ENCODE measurements at places on chromosomes 13 and 19.

DNA sequence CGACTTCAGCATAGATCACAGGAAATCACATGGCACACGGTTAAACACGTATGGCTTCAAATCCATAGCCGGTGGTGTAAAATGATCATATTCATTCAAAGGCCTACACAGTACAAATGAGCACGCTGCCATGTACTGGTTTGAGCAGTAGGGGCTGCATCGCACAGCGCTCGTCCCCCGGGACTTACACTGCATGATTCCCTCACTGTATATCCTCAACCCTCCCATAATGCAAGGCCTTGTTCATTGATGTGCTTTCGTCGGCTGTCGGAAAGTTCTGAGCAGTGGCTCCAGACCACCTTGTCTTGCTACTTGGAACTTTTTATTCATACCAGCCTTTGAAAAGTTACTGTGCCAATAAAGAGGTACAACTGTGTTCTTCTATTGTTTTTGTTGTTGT lies 578.2 kb downstream of the MYO16 start:
- no peak for DNase-seq

DNA sequence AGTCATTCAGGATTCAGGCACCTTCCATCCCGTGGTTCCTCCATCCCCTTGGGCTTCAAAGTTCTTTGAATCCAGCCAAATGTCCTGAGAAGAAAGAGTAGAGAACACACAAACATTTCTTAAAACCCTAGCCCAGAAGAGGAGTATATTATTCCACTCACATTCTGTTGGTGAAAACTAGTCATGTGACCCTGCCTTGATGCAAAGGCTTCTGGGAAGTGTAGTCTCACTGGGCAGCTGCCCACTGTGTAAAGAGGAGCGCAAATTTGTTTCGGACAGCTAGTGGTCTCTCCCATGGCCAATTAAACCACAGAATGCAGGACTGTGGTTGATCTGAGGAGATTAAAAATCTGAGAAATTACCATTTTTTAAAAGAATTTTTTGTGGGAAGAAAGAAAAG lies 304.4 kb downstream of the SUCLA2 start:
- DNase-seq: no peak

DNA sequence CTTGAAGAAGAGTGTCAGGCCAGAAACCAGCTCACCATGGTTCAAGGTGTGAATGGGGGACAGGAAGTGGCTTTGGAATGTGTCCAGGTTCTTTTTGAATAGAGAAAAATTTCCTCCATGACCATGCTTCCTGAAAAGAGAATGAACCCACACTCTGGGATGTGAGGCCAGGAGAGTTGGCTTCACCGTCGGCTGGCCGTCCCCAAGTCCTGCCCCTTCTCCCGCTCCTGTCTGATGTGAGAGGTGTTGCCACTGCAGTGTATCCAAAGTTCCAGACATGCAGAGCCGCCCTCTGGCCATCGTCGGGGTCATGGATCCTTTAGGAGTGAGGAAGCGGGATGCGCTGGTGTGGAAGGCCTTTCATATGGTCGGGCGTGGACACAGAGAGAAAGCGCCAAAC lies 101.2 kb downstream of the COL4A2 start:
- DNase-seq: peak; percentile 30

- no peak for DNase-seq
Measured at GRCh38 chr13:87798536-87798935, 127.4 kb downstream of the SLITRK5 start.

DNA sequence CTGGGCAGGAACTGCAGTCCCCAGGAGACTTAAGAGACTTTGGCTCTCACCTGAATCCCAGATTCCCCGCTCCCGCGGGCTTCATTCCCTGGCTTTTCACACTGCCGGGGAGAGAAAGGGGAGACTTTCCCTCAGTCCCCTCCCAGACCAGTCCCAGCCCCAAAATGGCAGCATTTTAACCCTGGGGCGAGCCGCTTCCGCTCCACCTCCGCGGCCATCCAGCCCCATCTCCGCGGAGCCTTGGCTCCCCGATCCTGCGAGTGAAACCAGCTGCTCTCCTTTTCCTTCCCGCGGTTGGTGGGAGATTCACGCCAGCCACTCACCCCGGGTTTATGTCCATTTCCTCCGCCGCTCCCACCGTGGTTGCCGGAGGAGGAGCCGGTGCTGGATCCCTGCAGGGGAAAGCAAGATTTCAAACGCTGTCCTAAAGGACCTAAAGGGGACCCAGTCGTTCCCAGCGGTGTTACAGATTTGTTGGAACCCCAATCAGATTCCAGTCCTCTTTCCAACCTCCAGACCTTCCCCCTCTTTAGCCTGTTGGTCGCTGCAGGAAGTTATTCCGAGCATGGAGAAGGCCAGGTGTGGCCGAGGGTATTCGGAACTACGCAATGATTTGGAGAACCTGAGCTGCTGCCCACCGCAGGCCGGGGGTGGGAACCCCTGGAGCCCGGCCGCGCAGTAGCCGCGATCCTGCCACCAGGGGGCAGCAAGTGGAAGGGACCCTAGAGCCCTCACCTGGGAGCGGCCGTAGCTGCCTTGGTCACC lies 3.4 kb downstream of the DMKN start:
- DNase-seq: peak; percentile 90

DNA sequence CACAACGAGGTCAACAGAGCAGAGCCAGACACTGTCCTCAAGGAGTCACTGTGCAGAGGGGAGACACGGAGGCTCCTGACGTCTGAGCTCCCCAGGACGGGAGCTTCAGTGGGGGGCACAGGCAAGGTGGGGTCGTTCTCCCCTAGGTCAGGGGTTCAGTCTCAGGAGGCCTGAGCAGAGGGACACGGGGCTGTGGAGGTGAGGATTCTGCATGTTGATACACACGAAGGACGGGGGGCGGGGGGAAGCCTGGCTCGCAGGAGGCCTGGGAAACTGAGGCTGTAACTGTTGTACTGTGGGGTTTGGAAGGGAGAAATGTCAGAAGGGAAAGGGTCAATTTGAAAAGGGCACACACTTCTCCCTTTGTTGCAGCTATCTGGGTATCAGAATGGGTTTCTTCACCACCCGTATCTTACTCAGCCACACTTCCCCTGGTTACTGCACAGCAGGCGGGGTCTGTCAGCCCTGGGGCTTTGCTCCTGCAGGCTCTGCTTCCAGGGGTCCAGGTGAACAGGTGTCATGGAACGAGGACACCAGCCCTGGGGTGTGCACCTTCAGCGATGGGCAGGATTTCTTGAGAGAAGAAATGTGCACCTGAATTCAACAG lies 748 bp upstream of the SIGLEC8 start:
- DNase-seq: no peak

DNA sequence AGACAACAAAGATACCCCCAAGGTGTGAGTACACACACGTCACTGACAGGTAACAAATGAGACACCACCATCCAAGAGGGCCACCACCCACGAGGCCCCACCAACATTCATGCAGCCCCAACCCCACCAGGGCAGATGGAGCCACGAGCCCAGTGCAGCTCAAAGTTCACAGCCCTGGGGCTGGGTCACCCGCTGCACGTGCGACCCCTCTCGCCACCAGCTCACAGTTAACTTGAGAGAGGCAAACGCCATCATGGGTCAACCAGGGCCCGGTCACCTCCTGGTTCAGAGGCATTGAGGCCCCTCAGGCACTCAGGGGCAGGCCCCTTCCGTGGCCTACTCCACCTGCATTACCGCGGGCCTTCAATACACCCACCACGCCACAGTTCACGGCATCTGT lies 49.8 kb downstream of the EPS15L1 start:
- no peak for DNase-seq

DNA sequence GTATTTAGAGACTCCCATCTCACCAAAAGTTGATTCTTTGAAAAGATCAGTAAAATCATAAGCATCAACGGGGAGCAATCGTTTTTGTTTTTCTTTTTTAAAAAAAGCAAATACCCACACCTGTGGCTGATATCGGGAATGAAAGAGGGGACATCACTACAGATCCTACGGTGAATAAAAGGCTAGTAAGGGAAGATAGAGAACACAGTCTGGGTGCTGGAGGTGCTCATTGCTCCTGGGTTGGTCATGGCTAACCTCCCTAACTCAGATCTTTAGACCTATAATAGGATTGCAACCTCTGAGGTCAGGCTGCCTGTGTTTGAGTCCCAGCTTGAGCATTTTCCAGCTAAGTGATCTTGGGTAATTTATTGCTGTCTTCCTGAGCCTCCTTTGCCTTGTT lies 1.1 kb downstream of the EHD2 start:
- no peak for DNase-seq

DNA sequence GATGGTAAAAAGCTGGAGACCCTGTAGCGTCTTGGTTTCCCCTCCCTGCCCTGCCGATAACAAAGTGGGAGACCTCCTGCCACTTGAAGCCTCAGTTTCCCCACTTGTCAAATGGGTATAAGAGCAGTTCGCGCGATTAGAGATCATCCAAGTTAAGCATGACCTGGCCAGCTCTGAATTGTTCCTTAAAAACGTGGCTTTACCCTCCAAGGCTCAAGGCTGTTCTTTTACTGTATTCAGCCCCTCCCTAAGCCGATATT lies 421 bp downstream of the TNPO2 start:
- DNase-seq: no peak

- DNase-seq: no peak
Measured at GRCh38 chr19:20103091-20103740, 25.4 kb downstream of the ZNF90 start.

GRCh38 chr19:37929355-37929923 lies 22.4 kb downstream of the SIPA1L3 start:
- DNase-seq: no peak

DNA sequence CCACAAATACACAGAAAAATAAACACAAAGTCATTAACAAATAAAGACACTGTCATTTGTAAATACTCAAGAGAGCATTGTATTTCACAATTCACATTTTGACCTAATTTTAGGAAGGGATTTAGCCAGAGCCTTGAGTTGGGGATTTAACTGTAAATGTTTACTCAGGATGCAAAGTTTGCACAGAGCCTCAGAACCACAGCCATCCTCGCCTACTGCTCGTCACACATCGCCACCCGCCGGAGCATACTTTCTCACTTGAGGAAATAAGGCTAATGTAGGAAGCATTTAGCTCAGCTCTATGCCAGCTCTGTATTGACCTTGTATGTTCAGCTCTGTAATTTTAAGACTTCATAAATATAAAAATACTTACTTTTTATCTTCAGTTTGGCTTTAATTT lies 442.7 kb downstream of the OXGR1 start:
- no peak for DNase-seq

DNA sequence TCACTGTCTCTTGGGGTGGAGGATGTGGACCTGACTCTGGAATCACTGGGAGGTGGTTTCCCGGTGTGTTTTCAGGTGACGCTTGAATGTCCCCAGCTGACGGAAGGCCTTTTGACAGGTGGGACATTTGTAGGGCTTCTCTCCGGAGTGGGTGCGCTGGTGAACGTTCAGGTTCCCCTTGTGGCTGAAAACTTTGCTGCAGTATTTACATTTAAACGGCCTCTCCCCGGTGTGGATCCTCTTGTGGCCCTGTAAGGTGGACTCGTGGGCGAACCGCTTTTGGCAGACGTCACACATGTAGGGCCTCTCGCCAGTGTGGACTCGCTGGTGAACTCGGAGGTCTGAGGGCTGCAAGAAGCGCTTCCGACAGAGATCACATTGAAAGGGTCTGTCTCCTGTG lies 7.8 kb downstream of the ZSCAN5B start:
- DNase-seq: no peak

DNA sequence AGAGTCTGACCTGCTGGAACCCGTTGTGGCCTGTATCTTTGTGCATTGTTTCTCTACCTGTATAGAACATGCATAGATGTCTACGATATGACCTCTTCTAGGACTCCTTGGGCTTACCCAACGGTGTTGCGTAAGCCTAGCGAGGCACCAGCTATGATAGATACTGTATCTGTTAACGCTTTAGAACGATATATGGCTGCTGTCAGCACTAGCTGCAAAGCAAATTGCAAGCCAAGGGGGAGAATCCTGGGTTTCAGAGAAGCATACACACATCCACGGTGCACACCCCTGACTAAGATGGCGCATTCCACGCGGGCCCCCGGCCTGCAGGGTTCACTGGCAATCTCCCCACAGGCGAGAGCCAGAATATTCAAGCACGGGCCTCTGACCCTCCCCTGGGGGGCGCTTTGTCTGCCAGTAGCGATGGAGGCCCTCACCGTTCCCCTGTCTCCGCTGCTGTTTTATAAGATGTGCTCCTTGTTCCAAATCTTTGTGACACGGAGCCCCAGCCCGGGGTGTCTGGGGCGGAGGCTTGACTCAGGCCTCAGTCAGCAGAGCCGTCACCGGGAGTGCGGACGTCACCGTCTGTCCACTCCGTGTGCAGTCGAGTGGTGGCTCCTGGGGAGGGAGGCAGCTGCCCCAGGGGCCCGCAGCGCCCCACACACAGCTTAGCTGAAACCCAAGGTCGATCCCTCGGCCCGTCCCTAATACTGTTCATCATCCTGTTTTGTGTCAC lies 12.9 kb upstream of the RPS15 start:
- DNase-seq: no peak

GRCh38 chr13:25908366-25908765 lies 143.4 kb downstream of the SHISA2 start:
- no peak for DNase-seq

DNA sequence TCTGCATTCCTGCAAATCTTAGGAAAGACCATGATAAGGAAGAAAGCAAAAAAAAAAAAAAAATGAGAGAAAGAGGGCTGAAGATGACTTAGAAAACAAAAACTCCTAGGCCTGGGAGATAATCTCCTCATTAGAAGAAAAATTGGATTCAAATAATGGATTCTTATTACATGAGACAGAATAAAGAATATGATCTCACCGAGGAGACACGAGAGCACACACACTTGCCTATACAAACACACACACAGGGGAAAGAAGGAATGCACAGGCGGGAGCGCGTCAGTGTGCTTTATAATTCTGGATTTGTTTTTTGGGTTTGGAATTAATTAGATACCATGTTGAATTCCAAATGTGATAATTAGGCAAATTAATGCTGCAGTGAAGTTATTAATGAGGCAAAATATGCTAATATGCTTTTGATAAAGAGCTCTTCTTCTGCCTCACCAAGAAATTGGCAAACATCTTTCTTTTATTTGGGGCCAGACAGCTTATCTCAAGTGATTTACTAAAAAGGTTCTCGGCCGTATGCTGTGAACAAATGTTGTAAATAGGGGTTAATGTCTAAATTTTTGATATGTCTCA lies 36.1 kb upstream of the PCDH8 start:
- DNase-seq: no peak

GRCh38 chr13:99178636-99179035 lies 22.0 kb upstream of the UBAC2 start:
- DNase-seq: no peak

DNA sequence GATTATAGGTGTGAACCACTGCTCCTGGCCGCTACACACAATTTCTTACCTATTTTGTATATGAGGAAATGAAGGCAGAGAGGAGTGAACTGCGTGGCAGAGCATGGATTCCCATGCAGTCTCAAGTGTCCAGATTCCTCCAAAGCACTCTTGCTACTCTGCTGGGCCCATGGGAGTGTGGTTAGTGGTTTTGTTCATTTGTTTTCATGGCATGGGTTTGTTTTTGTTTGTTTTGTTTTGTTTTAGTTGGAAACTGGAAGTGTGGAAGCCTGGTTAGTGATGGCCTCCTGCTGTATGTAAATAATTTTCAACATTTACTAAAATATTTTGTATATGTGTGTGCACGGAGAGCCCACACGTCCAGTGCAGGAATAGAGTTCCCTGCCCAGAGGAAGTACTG lies 61.3 kb upstream of the LRCH1 start:
- DNase-seq: no peak
